Foreskin fibroblast (primary cell): ENCODE measurements at places on chromosomes 4 and X.

DNA sequence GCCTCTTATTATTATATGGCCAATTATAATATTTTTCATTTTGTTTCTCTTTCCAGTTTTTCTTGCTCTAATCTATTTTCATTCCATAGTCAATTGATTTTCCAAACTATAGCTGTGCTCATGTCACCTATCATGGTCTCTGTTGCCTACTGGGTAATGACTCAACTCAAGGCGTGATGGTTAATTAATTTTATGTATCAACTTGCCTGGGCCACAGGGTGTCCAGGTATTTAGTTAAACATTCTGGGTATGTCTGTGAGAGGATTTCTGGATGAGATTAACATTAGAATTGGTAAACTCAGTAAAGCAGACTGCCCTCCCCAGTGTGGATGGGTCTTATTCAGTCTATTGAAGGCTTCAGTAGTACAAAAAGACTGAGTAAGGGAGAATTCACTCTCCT lies 9.9 kb downstream of the FHIP1A start:
- no peak for DNase-seq

DNA sequence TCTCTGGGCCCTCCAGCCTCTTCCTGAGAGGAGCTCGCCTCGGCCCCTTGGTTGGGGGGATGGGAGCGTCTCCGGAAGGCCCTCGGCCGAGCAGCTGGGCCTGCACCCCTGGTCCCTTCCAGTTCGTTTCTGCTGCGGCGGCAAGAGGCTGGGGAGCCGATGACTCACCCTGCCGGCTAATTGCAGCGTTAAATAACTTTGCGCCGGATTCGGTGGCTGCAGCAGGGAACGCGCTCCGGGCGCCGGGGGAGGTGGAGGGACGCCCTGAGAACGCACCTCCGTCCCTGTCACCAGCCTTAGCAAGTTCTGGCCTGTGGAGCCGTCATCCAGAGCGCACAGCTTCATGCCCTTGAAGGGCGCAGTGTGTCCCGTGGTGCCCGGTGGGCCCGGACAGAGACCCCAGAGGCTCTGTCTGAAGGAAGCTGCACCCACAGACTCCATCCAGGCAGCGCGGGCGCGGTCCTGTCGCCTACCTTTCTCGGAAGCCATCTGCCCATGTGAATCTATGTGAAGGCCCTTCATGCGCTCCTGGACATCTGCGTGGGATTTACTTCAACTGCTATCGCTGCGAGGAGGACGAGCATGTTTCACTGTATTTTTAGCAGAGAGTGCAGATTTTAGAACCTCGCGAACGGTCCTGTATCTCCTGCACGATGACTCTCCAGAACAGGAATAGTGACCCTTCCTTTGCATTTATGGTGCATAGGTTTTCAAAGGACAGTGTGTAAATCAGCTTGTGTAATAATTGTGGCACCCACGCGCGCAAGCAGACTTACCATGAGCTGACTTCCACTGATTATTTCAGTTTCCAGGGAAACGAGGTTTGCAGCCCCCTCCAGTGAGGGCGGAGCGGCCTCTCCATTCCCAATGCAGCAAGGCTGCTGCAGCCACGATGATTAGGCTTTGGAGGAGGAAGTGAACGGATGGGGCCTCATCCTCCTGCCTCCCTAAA lies 1.7 kb upstream of the TMEM271 start:
- DNase-seq, result peak; percentile 17

DNA sequence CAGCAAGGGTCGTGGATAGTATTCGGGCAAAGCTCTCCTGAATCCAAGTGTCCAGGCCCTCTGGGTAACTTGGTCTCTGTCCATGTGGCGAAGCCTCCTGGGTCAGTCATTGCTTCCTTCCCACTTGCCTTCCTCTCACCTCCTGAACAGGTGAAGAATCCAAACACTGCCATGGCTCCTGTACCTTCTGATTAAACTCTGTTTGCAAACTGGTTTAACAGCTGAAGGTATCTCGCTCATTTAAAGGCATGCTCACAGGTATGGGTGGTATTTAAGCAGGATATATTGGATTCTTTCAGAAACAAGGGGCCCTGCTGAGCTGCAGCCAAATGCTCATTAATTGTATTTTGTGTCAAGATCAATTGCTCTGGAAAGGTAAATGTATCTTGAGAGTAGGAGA lies 28.2 kb downstream of the FHDC1 start:
- no peak for DNase-seq

GRCh38 chr4:137194670-137195069 lies 337.6 kb downstream of the PCDH18 start:
- DNase-seq, result no peak

GRCh38 chr4:73612032-73612431 lies 8.2 kb downstream of the RASSF6 start:
- DNase-seq, result no peak

GRCh38 chrX:23726191-23726590 lies 16.9 kb downstream of the ACOT9 start:
- DNase-seq, result no peak

DNA sequence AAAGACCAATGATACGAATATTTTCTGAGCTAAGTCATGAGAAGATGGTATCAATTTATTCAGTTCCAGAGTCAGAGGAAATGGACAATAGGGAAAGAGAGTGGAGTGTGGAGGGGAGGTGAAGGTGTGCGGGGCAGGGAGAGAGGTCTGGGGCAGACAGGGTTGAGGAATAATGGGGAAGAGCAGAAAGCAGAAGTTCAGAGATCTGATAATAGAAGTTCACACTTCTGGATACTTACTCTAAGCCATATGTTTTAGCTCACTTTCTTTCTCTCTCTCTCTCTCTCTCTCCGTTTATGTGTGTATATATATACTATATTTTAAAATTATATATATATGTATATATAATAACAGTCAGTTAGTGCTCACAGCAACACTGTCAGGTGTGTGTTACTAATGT lies 40.4 kb downstream of the FOXR2 start:
- no peak for DNase-seq

DNA sequence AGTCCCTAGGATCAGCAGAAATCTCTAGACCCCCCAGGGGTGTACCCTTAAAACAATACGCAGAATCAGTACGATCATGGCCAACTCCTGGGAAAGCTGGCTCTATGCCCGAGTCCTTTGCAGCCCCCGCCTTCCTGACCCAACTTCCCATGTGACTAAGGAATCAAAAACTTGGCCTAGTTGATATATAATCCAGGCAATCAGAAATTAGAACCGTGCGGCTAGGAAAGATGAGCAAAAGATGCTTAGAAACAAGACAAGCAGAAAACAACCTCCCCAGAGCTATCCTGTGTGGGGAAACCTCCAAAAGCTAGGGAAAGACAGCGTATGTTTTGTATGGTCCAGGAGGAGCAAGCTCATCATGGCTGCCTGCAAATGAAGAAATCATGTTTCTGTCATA lies 110.0 kb downstream of the PPARGC1A start:
- DNase-seq, result no peak

GRCh38 chr4:89754531-89754930 lies 82.4 kb downstream of the SNCA start:
- DNase-seq, result peak; percentile 41

- DNase-seq, result no peak
Measured at GRCh38 chr4:6941796-6942195, 32.2 kb downstream of the TBC1D14 start.

DNA sequence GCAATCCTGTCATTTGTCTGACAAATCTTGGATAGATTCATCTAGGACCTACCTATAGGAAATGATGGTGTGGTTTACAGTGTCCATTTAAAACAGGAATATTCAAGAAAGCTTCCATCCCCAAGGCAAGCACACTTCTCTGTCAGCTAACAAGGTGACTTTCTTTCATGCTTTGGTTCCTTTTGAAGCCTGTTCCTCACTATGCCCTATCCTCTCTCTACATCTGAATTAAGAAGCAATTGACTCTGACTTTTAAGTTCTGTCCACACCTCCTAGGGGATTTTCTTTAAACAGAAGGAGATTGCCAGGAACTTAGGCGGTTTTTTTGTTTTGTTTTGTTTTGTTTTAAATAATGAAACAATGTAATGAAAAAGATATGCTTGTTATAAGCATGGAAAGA lies 1181.4 kb upstream of the TENM3 start:
- DNase-seq, result no peak

DNA sequence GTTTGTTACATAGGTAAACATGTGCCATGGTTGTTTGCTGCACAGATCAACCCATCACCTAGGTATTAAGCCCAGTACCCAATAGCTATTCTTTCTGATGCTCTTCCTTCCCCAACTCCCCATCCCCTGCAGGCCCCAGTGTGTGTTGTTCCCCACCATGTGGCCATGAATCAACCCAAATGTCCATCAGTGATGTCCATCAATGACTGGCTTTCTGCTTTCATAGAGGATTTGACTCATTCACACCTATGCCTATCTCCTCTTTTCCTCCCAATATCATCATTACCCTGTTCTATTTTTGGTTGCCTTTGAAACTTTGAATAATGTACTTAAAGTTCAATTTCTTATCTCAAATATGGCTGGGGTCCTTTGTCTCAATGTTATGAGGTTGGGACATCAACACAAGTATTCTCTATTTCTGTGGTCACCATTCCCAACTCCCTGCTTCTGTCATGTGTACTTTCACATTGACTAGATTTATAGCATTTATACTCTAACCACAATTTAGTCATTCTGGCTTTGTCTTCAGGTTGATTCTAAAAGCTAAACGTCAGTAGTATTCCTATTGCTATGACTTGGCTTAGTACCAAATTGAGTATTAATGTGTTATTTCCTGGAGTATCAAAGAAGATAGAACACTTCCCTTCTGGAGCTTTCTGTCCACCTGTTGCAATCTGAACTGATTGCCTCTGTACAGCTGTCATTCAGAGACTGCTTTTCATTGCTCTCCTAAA lies 107.2 kb downstream of the TAB3 start:
- no peak for DNase-seq

DNA sequence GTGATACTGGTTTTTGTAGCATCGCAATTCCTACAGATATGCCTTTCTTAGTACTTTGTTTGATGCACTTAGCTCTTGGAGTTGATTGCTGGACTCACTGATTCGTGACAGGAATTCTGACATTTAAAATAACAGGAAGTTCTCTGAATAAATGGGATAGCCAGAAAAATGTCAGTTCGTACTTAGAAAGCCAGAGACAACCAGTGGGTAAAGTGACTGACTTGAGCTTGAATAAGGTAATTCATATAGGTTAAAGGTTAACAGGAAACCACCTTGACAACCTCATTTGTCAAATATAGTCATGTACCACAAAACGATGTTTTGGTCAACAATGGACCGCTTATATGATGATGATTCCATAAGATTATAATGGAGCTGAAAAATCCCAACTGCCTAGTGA lies 181.4 kb downstream of the RPA4 start:
- DNase-seq, result no peak

GRCh38 chrX:9312922-9313867 lies 151.7 kb upstream of the TBL1X start:
- DNase-seq, result no peak

DNA sequence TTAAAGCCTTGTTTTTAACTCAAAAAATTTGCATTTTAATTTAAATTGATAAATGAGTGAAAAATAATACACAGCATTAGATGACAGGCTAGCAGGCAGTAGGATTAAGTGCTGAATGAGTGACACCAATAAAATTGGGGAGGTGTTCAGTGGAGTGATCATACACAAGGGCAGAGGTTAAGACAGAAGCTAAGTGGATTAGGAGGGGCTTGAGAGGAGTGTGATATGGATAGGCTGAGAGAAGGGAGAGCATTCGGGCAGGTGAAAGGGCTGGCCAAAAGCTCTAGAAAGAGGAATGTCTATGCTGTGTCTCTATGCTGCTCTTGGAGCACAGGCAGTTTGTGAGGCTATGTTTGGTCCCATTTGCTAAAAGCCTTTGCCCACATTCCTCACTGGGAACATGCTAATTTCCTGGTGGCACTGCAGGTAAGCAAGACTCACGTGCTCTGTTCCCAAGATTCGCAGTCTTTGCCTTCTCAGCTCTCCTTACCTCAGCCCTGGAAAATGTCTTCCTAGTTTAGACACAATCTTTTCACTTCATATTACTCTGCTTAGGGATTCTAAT lies 52.8 kb upstream of the CCSER1 start:
- DNase-seq, result no peak

DNA sequence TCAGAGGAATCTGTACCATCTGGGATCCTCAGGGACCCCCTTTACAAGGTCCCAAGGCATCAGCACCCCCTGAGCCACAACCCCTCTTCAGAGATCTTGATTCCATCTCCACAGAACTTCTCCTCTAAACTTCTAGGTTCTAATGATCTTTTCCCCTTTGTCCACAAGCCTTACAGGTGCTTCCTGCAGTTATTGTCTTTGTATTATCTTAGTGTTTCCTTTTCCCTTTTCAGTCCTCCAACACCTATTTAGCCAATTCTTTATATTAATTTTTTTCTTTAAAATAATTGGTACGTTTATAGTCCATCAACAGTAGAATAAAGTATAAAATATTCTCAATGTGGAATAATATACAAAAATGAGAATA lies 35.2 kb upstream of the FAM241A start:
- DNase-seq, result no peak

DNA sequence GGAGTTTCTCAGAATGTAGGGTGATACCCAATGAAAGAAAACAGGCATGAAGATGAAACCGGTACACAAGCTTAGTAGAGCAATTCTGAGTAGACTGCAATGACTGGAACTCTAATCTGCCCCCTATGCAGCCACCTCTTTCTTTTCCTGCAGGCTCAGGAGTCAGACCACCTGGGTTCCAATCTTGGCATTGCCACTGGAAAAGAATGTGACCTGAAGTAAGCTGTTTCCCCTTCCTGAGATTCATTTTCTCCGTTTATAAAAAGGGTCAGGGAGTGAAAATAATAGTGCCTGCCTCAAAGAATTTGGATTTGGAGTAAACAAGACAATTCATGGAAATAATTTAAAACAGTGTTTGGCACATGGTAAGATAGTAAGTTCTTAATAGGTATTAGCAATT lies 1464.0 kb downstream of the PCDH7 start:
- DNase-seq, result no peak

- DNase-seq, result no peak
Measured at GRCh38 chr4:156794863-156795262, 176.7 kb downstream of the PDGFC start.

- DNase-seq, result no peak
Measured at GRCh38 chr4:14965071-14965470, 37.2 kb upstream of the CPEB2 start.

DNA sequence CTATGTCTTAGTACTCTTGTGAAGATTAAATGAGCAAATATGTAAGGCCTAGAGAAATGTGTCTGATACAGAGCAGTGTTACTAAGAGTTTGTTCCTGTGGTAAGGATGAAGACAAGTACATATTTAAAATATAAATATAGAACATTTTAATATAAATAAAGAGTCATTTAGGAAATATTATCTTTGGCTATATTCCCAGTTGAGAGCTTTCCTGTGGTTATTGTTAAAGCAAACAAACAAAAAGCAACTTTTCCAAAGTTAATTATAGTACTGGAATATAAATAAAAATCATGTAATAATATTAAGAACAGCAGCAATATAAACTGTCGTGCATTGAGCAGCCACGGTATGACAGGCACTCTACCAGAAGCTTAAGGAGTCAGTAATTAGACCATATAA lies 472.5 kb downstream of the INPP4B start:
- peak; percentile 53 for DNase-seq

GRCh38 chr4:108512615-108513505 lies 107.5 kb upstream of the RPL34 start:
- DNase-seq, result peak; percentile 39

- peak; percentile 57 for DNase-seq
Measured at GRCh38 chr4:55386073-55386472, 9.7 kb upstream of the TMEM165 start.
